Fibroblast of skin of left biceps (primary cell): ENCODE measurements at places on chromosomes 16 and 17.

DNA sequence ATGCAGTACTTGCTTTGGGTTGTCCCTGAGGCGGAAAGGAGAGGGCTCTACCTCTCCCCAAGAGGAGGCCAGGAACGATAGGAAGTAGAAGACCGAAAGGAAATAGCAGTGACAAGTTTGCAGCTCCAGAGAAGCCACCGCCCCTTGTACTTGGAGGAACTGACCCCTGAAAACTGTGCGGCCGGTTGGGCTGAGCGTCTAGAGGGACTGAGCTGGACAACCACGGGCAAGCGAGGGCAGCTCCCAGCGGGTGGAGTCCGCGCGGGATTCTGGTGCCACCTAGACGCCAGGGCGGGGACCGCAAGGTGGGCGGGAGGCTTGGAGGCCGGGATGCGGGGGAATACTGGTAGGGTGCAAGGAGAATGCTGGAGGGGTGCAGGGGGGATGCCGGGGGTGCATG is 1.3 kb upstream of the SLC6A4 start:
- no peak for DNase-seq

DNA sequence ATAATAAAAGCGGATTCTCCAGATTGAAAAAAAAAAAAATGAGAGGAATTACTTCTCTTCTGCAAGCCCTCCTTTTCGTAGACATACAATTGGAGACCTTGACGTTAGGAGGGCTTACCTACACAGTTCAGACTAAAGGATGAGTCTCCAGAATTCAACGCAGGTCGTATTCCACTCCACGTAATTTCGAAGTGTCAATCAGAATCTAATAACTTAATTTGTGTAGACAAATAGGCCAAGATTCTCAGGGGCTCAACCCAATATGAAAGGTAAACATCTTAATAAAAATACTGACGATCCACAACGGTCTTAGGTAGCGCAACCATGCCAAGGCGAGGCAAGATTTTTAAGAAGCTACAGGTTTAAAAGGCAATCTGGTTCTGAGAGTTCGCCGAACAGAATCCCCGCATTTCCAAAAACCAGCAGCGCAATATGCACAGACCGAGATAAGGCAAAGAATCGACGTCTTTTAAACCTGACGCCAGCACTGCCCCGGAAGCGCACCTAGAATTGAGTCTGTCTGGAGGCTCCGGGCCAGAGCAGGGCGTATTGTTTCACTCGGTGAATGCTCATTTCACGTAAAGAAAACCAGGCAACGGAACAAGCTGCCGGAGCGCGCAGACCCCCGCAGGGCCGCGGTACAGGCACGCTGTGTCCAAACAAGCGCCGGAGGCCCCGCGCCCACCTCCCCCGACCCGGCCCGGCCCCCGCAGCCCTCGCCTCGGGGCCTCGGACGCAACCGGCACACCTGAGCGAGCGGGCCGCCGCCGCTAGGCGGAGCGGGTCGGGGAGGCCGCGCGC is 623 bp downstream of the MBTPS1 start:
- no peak for DNase-seq

GRCh38 chr16:89737341-89738071 is 16.2 kb downstream of the ZNF276 start:
- no peak for DNase-seq

DNA sequence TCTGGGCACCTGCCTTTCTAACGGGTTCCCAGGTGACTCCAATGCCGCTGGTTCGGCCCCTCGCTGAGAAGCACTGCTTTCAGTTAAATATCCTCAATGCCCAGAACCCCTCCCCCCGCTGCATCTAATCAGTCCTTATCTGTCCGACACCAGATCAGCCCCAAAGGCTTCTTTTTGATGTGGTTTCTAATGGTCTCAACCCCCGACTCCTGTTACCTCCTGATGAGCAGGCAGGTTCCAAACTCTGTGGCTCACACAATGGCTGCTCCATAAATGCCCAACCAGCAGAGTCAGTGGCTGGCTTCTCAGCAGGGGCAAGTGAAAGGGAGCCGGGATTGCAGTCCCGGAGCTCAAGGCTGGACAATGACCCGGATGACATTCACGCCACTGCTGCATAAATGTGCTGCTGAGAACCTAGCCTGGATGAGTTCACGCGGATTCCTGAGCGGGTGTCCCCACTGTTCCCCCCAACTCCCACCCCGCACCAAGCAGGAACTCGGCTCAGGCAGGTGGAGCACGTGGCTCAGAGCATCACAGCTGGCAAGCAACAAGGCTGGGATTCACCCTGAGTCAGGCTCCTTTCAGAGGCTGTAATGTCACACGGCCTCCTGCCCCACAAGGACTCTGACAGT is 1.0 kb upstream of the SLC38A8 start:
- no peak for DNase-seq

DNA sequence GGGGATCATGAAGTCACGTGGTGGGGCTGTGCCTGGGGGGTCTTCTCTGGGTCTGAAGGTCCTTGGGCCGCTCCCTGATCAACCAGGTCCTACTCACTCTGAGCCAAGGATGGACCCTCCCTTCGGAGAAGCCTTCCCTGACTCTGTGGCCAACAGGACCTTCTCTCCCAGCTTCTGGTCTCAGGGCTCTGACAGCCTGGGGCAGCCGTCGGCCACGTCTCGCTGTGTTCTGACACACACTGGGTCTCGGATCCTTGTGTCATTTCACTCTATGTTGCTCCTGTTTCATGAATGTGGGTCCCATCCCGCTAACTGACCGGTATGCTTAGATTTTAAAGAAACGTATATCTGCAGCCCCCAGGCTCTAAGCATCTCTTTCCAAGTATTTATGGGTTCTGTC is 256.1 kb downstream of the ENGASE start:
- no peak for DNase-seq
